ENCODE measurements at places on chromosomes 1 and 21. TPM values are rescaled to one million over a fixed set of nuclear protein-coding genes. Genes with fewer than 3 reads are reported as not detected.

SH2D5 gene
- 4.9 TPM for polyA plus RNA-seq

- no peak for DNase-seq
These were observed 131.8 kb downstream of the ACTL8 start for GRCh38 chr1:17886838-17887441.

CC2D1B gene
- polyA plus RNA-seq = 9.7 TPM

RGS13 gene
- not detected for polyA plus RNA-seq

DNA sequence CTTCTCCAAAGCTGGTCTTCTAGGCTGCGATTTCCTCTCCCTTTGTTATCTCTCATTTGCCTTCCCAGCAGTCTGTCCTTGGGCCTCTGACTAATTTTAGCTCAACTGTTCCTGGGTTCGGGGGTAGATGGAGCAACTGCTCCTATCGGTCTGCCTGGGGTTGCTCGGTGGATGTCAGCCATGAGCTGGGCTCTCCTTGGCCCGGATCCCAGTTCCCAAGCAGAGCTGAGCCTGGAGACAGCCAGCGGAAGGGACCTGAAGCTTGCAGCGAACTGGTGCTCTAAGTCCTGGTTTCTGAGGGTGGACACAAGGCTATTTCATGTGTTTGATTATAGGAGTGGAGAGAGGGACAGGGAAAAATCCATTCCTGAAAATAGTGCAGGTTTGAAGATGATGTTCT lies 423.0 kb downstream of the RPS6KC1 start:
- DNase-seq = no peak

GRCh38 chr1:107541412-107541811 lies 400.6 kb downstream of the NTNG1 start:
- no peak for DNase-seq

ALX3 gene
- polyA plus RNA-seq = not detected

KLHDC7A gene
- polyA plus RNA-seq = not detected
